ENCODE measurements at places on chromosomes 6 and 20. TPM values are rescaled to one million over a fixed set of nuclear protein-coding genes. Genes with fewer than 3 reads are reported as not detected.

Gene MKKS
- total RNA-seq: 20.9 TPM

Gene DXO
- total RNA-seq: 11.4 TPM

Gene NTSR1
- 0.07 TPM for total RNA-seq

Gene COX7A2
- total RNA-seq: 272 TPM

Gene C20orf96
- 10.4 TPM for total RNA-seq

Gene C20orf141
- total RNA-seq: 0.46 TPM
